Fibroblast of skin of right biceps (primary cell): ENCODE measurements at places on chromosomes 4 and X.

GRCh38 chrX:15663439-15663838, 1.2 kb downstream of the CLTRN start:
- no peak for DNase-seq

- no peak for DNase-seq
These were observed 5.6 kb downstream of the SASH3 start for GRCh38 chrX:129785160-129785947.

DNA sequence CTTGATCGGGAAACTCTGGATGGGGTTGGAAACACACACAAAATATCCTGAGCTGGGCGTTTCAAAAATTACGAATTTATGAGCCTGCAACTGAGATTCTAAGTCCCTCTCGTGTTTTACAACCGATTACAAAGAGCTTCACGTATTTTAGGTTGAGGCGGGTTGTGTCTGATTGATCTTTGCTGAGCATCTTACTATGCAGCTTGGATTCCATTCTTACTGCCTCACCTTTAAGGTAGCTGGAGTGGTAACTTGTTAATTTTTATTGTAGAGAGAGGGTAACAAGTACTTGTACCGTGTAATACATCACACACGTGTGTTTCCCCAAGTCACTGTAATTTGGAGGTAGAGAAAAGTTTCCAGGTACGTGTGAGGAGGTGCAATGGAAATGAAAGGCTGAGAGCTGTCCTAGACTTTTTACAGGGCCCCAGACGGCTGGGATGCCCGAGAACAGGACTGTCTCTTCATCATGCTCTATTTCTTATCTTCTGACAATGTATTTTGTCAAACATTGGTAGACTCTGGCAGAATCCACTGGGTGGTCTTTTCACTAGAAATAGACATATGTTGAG, 97.8 kb upstream of the TENM3 start:
- DNase-seq = no peak

DNA sequence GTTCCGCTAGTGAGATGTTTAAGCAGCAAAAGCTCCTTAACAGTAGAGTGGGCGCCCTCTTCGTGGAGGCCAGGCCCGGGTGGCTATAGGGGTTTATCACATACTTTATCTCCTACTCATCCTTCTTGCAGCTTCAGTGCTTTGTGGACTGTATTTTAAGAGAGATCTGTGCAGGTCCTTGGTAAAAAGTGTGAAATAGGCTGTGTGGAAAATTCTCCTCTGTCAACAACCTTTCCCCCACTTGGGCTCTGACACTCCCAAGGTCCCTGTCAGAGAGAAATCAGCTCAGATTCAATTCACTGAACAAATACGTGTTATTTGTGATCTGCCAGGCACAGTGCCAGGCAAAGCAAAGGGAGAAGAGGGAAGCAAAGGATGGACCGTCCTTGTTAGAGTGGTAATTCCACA, 214.3 kb upstream of the PPARGC1A start:
- peak; percentile 74 for DNase-seq

- DNase-seq = no peak
These were observed 5.8 kb downstream of the MID1IP1 start for GRCh38 chrX:38806875-38807621.

GRCh38 chr4:158131027-158131426, 41.8 kb downstream of the GASK1B start:
- peak; percentile 49 for DNase-seq

GRCh38 chr4:20696815-20697214, 3.4 kb upstream of the PACRGL start:
- DNase-seq = no peak

GRCh38 chrX:8731559-8732395, at the start of gene ANOS1:
Gene ANOS1 (minus strand): TSS chrX:8732137. CDS start chrX:8732036, 101 bp downstream.
- DNase-seq = peak; percentile 8

DNA sequence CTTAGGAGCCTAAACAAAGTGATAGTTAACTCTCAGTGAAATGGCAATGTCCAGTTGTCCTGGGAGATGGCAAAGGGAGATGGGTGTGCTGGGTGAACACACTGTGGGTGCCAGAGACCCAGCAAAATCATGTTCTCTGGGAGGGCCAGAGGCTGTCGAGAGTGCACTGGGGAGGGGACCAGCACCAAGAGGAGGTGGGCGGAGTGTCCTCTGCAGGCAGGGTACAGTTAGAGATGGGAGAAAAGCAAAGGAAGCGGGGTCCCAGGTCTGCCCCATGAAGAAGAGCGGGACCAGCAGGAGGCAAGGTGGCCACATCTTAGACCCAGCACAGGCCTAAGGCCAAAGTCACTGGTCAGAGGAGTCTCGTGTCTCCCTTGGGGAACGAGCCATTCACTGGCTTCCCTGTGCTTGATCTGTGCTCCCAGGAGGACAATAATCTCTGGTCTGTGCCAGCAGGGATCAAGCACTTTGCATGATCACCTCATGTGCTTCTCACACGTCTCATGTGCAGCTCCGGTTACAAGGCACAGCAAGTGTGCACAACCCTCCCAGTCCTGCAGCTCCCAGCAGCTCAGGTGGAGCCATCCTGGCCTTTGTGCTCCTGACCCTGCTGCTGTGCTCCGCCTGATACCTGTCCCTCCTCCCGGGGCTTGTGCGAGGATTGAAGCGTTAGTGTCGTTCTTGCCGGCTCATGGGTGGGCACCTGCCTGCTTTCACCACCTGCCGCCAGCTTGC, 100.9 kb downstream of the FAM53A start:
- DNase-seq = no peak

GRCh38 chrX:54248309-54248708, 65.3 kb upstream of the FAM120C start:
- peak; percentile 18 for DNase-seq

DNA sequence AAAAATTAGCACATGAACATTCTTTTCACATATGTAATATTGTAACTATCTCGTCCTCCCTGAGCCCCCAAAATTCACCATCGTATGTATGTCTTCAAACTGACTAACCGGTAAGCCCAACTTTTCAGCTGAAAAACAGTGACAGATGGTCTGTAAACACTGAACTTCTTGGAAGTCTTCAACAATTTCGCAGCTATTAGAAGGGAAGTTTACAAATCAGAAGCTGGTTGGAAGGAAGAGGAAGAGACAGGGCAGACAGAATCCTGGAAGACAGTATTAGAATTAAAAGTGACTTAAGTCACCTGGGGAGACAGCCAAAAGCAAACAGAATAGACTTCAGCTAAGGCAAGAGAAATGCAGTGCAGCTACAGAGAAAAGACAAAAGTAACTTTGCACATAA, 858.4 kb downstream of the ADGRL3 start:
- DNase-seq = no peak

DNA sequence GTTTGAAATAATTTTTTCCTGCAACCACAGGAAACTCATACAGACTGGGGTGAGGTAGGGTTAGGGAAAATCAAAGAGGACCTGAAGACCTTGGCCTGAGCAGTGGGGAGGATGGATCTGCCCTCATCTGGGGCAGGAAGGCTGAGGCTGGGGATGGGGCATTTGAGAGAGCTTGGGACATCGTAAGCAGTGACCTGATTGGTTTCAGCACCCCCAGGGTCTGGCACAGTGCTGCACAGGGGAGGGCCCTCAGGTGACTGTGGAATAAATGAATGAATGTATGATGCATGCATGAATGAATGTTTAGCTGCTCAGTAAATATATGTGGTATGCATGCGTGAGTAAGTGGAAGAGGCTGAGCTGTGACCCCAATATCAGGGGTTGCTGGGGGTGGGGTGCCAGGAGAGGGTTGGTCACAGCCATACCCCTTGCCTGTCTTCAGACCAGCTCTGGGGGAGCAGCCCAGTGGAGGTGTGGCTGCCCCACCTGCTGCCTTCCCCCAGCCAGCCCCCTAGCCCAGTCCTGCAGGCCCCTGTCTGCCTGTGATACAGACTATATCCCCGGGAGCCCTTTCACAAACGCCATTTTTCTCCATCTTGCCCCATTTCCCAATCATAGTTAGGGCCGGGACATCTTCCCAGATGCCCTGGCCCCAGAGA, 11.0 kb upstream of the TNIP2 start:
- DNase-seq = no peak

GRCh38 chr4:185874516-185875230, 62.7 kb upstream of the SORBS2 start:
- peak; percentile 62 for DNase-seq

- no peak for DNase-seq
These were observed 48.0 kb downstream of the ARAP2 start for GRCh38 chr4:36196145-36196913.

GRCh38 chr4:80183250-80184052, 13.9 kb upstream of the PRDM8 start:
- peak; percentile 45 for DNase-seq

- no peak for DNase-seq
These were observed 76.0 kb downstream of the SPIN4 start for GRCh38 chrX:63275127-63275526.

- DNase-seq = no peak
These were observed 49.6 kb downstream of the ZFYVE28 start for GRCh38 chr4:2368746-2369437.

GRCh38 chr4:3384391-3384770, 57.4 kb upstream of the HGFAC start:
- no peak for DNase-seq

DNA sequence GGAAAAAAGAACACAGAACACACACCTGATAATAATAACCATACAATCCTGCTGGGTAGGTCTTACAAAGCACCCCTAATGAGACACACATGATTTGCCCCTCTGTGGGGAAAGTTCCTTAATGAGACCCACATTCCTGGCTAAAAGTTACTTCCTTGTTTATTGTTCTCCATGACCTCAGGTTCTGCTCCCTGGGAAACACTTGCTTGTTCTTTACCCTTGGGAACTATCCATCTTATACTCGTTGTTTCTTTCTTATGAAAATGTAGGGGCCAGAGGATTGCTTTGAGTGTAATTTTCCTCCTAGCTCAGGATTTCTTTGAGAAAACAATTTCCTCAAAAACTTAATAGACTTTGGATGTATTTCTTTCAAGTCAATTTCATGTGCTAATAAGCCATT, 52.1 kb upstream of the PCDH10 start:
- no peak for DNase-seq

- peak; percentile 79 for DNase-seq
These were observed at the start of gene KCND1 for GRCh38 chrX:48971249-48972219. Gene KCND1 (minus strand): TSS chrX:48971844. CDS start chrX:48970271, 1,573 bp downstream.

DNA sequence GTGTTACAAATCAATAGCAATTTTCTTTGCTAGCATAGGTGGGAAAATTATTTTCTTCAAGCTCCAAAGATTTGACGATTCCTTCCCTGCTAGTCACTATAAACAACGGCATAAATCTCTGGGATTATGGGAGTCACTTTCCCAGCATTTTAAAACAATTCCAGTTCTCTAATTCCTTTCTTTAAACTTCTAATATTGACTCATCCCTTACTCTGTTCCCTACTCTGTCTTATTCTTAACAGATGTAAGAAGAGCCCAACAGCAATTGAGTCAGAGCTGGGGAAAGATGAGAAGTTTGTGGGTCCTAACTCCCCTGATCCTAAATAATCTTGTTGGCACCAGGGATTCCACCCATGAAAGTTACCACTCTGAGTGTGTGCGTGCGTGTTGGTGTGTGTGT, 47.4 kb upstream of the IL21 start:
- peak; percentile 92 for DNase-seq

GRCh38 chrX:9842541-9842940, 56.3 kb downstream of the SHROOM2 start:
- no peak for DNase-seq

- peak; percentile 42 for DNase-seq
These were observed 407.1 kb downstream of the ADAM29 start for GRCh38 chr4:175325230-175325629.

GRCh38 chr4:145281951-145282350, 101.6 kb upstream of the OTUD4 start:
- no peak for DNase-seq

GRCh38 chr4:95141361-95141760, 383.6 kb downstream of the BMPR1B start:
- peak; percentile 75 for DNase-seq

DNA sequence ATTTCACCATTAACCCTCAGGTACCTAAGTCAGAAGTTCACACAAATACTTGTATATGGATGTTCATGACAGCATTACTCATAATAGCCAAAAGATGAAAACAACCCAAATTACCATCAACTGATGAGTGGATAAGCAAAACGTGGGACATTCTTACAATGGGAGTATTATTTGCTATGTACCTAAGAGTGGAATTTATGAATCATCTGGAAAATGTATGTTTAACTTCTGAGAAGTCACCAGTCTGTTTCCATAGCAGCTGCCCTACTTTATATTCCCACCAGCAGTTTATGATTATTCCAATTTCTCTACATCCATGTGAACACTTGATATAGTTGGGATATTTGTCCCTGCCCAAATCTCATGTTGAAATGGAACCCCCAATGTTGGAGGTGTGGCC, 1478.9 kb downstream of the PCDH19 start:
- peak; percentile 0 for DNase-seq

- DNase-seq = no peak
These were observed 175.5 kb downstream of the NLGN4X start for GRCh38 chrX:6053141-6053540.

GRCh38 chr4:176475067-176475466, 155.3 kb downstream of the SPCS3 start:
- DNase-seq = no peak

GRCh38 chr4:142248946-142249345, 597.2 kb downstream of the INPP4B start:
- DNase-seq = peak; percentile 80

- no peak for DNase-seq
These were observed 992.6 kb downstream of the NLGN4X start for GRCh38 chrX:5236096-5236495.

DNA sequence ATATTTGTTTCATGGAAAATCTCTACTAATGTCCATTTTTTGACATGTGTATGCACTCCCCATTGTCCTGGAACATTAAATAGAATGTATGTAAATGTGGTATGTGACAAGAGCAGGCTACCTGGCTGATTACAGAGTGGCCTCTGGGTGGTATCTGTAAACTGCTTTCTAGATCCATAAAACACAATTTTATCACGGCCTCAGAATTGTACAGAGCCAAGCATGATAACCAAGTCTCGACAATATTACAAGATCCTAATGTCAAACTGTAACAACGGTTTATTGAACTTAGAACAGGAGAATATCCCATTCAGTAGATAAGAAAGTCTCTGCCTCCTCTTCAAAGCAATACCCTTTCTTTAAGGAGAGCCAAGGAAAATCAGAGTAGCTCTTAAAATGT, 212.4 kb downstream of the PCDH7 start:
- no peak for DNase-seq

DNA sequence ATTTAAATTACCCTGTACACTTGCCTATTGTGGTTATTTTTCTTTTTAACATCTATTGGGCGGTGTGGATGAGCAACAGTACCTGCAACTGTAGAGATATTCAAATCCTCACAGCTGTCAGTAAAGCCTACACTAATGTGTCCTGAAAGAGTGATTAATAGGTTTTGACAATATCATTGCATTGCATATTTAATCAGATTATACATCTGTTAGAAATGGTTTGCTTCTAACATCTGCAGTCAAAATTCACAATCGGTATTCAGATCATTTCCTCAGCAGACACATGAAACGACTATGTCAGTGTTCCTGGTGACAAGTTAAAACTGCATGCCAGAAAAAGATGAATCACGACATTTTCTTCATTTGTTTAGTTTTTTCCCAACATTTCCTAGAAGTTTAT, 254.6 kb upstream of the EPHA5 start:
- no peak for DNase-seq

DNA sequence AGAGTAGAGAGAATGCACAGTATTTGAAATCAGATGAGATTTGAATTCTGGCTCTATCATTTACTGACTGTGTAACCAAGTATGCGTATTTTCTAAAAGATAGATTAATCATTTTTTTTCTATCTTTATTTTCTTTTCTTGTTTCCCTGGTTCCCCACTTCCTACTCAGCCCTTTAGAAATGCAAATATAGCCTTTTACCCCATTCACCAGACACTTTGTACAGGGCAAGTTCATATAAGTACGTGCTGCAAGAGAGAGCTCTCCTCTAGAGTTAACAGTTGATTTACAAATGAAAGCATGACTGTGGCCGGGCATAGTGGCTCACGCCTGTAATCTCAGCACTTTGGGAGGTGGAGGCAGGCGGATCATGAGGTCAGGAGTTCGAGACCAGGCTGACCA, 17.8 kb upstream of the TDO2 start:
- DNase-seq = no peak
